ENCODE measurements at places on chromosomes 5 and 9. TPM values are rescaled to one million over a fixed set of nuclear protein-coding genes. Genes with fewer than 3 reads are reported as not detected.

The SLC45A2 gene
- total RNA-seq, result not detected

The AQP7 gene
- total RNA-seq, result 0.64 TPM

The GAPT gene
- total RNA-seq, result not detected

The IFNK gene
- not detected for total RNA-seq

The C9 gene
- not detected for total RNA-seq

The CCNO gene
- total RNA-seq, result 8.3 TPM

The PAX5 gene
- total RNA-seq, result not detected

The OMD gene
- not detected for total RNA-seq

The IL5 gene
- not detected for total RNA-seq

The SPINK13 gene
- total RNA-seq, result not detected

The RAI14 gene
- total RNA-seq, result 58.8 TPM

The C5orf46 gene
- total RNA-seq, result not detected

The ESM1 gene
- not detected for total RNA-seq

The MEGF10 gene
- total RNA-seq, result not detected

The RPL37 gene
- 2,818 TPM for total RNA-seq

The YTHDC2 gene
- 5.1 TPM for total RNA-seq

The GNA14 gene
- total RNA-seq, result not detected

The LAMC3 gene
- 2.1 TPM for total RNA-seq

The FGF10 gene
- not detected for total RNA-seq

The OXCT1 gene
- 2.6 TPM for total RNA-seq

The SLC34A1 gene
- not detected for total RNA-seq

The ARHGEF37 gene
- 1.3 TPM for total RNA-seq

The NEUROG1 gene
- not detected for total RNA-seq

The CTSL gene
- total RNA-seq, result 686 TPM

The FAT2 gene
- total RNA-seq, result 0.01 TPM

The RNF180 gene
- 0.32 TPM for total RNA-seq

The GDNF gene
- total RNA-seq, result not detected

The TXNDC8 gene
- total RNA-seq, result not detected

The GBGT1 gene
- 2.5 TPM for total RNA-seq

The SVEP1 gene
- 1.8 TPM for total RNA-seq
